ENCODE measurements at places on chromosomes 5 and 9.

DNA sequence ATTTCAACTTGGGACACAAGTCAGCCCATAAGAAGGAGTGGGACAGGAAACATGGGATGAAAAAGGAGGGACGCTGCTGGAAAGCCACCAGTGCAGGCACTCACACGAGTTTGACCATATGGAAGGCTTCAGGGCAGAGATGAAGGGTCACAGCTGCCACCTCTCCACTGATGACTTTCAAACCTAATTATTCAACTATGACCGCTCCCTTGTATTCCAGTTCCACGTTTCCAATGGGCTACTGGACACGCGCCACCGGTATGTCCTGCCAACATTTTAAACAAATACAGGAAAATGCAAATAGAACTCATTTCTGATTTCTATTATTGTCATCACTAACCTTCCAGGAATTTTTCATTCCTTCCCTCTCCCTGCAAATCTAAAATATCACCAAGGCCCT is 134.7 kb downstream of the SLC1A3 start:
- no peak for DNase-seq

DNA sequence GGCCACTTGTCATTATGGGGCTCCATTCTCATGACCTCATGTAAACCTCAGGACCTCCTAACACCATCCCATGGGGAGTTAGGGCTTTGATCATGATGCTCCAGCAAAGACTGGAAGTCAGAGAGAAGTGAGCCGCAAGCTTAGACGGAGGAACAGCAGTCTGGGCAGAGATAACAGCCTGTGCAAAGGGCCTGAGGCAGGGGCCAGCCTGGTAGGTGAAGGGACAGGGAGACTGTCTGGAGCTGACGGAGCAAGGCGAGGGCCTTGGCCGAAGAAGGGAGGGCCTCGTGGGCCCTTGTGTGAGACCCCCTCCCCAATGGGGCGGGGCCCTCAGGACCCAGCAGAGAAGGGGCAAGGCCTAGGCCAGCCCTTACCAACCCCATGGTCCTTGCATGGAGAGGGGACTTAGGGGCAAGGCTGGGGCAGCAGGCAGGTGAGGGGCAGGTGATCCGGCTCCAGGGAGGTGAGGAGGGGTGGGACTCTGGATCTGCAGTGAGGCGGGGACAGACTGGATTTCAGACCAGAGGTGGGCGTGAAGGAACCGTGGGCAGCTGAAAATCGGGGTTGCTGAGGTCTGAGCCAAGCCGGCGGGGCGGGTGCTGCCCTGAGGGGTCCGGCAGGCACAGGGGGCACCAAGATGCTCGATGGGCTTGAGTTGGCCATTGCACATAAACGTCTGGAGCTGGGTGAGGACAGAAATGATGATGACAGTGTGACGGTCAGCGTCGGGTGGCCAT is 17.4 kb downstream of the GPSM1 start:
- DNase-seq, result no peak

- no peak for DNase-seq
These were observed 97.0 kb downstream of the PCDH1 start for GRCh38 chr5:141780952-141781781.

- no peak for DNase-seq
These were observed 650 bp downstream of the GPR107 start for GRCh38 chr9:130054325-130054786.

- DNase-seq, result no peak
These were observed 18.7 kb upstream of the ICE1 start for GRCh38 chr5:5403741-5404140.

GRCh38 chr5:38420691-38421390 is 135.6 kb downstream of the LIFR start:
- DNase-seq, result peak; percentile 67

GRCh38 chr9:101462558-101462957 is 27.0 kb upstream of the ALDOB start:
- no peak for DNase-seq

DNA sequence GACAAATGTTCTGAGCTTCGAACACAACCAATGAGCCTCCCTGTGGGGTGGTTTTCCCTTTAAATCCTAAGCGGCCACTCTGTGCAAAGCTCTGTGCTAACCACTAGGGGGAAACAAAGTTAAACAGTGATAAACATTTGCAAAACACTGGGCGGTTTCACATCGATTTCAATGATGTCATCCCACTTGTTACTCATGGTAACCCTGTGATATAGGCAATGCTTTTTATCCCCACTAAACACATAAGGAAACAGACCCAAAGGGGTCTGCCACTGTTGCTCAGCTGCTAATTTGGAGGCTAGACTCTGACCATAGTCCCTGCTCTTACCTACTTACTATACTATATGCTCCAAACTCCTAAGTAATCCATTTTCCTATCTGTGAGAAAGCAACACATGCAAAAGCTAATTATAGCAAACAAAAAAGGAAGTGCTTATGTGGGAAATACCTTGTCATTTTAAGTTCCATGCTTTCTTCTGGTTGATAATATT is 57.3 kb downstream of the PTPN3 start:
- DNase-seq, result peak; percentile 48

DNA sequence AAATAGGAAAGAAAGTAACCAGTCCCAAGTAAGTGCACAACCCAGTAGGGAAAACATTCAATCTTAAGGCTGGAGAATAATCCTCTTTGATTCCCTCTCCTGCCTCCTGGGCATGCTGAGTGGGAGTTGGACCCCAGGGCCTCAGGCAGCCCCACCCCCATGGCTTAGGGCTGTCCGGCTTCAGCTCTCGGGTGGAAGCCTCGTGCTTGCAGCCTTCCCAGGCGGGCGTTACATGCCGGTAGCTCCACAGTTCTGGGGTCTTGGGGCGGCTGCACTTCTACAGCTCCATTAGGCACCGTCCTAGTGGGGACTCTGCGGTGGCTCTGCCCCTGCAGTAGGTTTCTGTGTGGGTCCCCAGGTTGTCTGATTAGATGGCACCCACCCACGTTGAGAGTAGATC is 10.1 kb downstream of the GLIPR2 start:
- no peak for DNase-seq

GRCh38 chr9:134213881-134214341 is 49.5 kb upstream of the RNU6ATAC start:
- DNase-seq, result no peak

GRCh38 chr5:176818391-176819098 is 8.2 kb downstream of the UNC5A start:
- no peak for DNase-seq

DNA sequence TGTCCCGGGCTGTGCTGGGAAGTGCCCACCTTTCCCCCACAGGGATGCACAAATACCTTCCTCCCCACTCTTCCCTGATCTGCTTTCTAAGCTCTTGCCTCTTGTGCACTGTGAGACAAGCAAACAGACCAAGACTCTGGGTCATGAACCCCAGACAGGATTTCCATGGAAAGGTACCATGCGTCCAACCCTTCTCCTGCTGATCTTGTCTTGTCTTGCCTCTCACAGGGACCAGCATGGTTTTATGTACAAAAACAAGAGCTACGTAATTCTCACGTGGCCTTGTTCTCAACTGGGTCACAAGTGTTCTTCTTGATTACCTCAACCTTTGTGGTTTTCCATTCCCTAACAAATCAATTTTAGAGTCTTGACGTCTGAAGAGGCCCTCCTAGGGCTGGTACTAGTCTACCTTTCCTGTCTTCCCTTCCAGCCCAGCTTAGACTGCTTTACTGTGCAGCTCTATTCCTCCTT is 176.5 kb upstream of the MAP3K1 start:
- no peak for DNase-seq

GRCh38 chr9:32247168-32247567 is 137.3 kb upstream of the ACO1 start:
- DNase-seq, result peak; percentile 4

DNA sequence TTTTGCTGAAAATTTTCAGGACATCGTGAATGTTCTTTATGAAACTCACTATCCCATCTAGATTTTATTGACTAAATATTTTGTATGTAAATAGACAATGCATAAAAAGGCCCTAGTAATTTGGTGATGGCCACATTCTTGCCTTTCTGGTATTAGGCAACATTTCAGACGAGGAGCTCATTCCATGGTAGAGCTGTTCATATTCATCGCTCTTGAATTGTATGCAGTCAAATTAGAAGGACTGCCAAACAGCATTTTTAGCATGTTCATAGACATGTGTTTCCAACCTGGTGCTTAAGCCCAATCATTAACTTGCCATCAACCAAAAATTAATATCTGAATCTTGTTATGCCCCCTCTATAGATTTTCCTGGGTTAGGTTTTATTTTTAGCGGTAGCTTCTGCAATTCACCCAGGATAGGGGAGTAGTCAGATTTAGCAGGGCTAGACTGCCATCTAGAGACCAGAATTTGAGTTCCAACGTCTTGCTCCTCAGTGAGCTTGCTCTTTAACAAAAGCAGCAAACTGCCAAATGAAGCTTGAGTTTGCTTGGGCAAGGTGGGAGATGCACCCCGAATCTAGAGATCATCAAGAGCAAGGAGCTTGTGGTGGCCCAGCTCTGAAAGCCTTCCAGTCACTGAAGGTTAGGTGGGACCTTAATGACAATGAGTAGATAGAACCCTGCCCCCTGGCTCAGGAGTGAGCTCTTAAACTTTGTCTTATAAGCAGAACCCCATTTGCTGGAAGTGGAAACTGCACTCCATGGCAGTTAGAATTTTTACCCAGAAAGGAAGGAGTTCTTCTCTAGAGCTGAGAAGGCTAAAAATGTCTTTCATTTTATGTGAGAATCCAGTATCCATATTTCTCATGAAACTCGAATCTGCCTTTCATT is 456.2 kb downstream of the RASEF start:
- DNase-seq, result peak; percentile 54

DNA sequence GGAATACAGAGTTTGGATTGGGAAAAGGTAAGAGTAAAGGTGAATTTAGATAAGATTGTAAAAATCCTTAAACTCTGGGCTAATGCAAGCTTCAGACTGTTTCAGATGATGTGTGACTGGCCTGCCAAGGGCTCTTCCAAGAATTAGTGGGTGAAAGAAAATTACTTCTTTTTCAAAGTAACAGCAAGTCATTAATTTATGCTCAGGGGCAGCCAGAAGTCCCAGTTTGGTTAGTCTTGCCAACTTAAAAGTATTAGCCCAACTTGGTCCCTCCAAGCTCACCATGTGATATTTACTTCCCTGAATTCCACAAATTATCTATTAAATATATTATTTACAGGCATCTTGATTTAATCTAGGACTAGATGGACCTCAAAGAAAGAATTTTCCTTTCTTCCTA is 947.8 kb downstream of the NR2F1-AS1 start:
- DNase-seq, result no peak

DNA sequence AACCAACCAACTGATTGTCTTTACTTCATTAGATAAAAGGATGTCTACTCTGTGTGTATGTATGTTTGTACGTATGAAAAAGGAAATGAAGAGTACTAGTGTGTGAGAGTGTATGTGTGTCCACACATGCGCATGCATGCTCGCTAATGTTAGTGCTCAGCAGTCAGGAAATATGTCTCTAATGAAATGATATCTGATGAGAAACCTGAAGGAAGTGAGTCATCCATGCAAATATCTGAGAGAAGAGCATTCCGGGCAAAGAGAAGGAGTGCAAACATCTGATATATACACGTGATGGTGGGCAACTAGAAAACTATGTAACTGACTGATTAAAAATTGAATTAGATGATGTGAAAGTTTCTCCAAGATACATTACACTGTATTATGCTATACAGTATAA is 29.6 kb upstream of the UGCG start:
- DNase-seq, result no peak

DNA sequence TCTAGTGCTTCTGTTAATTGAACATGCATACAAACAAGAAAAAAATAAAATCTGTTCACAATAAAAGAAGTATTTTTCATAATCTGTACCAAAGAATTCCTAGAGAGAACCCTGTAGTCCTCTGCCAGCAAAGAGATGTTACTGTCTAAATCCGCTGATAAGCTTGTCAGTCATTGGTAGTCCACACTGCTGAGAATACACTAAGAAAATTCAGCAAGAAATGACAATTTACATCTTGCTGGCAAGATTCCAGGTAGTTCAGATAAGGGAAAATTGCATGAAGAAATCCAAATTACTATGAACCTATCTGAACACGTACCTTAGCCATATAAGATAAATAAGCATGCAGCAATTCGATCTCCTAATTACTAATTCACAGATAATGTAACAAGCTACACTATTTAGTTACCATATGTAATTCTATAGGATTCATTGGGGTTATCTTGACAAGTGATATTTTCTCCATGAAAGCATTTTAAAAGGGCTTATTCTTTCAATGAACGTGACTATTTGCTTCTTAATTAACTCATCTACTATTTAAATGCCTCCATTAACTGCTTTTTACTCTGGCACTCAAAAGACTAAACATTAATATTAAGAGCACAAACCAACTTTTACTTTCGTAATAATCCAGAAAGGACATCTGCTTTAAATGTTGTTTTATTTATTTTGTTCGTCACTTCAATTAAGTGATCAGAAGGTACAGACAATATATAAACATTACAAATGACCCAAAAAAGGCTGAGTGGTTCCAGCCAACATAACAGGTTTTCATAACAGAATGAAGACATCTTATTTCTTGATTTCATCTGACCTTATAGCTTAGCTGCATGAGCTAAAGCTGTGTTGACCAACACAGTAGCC is 9.7 kb downstream of the MPDZ start:
- DNase-seq, result no peak

GRCh38 chr5:96447949-96448348 is 14.9 kb upstream of the PCSK1 start:
- DNase-seq, result no peak

GRCh38 chr9:128099932-128100491 is 27.5 kb downstream of the PTGES2 start:
- DNase-seq, result no peak

DNA sequence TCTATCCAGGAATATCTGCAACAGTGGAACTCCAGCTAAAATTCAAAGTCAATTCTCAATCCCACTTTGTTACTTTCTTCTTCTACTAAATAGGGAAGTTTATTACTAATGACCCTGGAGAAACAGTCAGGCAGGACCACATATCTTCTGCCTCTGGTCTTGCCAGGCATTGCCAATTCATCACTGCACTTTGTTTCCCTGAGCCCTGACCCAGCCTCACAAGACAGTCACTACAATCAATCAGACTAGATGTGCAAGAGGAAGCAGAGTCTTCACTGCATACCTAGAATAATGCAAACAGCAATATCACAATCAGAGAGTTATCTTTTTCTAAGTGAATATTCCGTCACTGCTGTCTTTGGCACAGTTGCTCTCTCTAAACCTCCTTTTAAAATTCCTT is 74.9 kb upstream of the GAS1 start:
- no peak for DNase-seq

DNA sequence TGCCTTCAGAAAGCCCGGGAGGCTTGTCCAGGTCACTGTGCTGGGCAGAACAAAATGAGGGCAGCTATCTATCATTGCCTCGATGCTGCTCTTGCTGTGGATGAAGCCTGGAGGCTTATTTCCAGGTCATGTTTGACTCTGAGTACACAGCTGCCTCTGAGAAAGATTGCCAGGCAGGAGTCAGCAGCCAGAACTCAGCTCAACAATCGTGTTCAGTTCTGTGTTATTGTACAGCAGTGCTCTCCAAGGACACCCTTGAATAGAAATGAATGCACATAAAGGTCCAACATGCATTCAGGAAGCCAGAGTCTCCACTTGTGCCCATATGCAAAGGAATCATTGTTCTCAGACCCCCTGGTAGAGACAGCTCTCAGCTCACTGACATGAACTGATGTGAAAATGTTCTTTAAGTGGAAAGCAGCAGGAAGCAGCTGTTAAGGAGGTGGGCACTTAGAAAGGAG is 61.7 kb upstream of the ZFR start:
- DNase-seq, result no peak

- no peak for DNase-seq
These were observed 14.2 kb downstream of the HOMER1 start for GRCh38 chr5:79499640-79500273.

- DNase-seq, result peak; percentile 87
These were observed 32.0 kb upstream of the TTLL11 start for GRCh38 chr9:122125158-122125508.

Data from nephron progenitor cell (in vitro differentiated cells).